ENCODE measurements at places on chromosomes 5 and 9.

DNA sequence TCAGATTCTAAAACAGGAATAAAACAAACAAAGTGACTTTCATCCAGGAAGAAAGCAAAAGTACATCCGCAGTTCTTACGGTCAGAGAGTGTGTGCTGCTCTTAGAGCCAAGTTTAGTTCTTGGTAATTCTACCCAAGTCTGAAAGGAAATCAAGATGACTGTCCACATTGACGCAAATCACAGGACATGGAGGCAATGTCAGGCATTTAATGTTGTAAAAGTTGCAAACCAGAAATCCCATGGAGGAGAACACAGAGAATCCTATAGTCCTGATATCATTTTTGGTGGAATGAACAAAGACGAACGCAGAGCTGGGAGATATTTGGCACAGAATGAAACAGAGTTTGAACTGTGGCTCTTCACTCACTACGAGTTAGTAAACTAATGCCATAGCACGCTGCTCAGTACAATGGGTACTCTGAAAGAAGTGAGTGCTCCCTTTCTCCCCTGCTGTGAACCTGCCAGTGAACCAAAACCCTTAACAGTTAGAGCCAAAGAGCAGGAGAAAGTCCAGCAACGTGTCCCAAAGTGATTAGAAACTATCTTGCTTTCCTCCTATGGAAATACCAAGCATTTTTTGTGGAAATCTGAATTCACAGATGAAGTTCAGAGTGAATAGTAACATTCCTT, 74.3 kb downstream of the MUSK start:
- DNase-seq, result no peak

DNA sequence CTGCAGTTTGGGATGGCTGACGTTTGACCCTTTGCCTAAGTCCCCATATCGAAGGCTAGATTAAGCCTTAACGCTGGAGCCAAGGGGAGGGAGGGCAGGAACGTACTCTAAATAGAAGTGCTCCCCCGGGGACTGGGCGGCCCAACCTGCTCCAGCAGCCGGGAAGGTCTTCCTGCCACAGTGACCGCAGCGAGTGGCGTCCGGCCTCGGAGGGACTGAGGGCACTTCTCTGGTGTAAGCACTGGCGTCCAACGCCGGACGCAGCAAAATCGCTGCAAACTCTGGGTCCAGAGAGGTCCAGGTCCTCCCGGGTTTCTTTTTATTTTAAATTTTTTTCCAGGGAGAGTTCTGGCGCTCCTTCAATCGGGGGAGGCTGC, 505 bp upstream of the ACER2 start:
- no peak for DNase-seq

DNA sequence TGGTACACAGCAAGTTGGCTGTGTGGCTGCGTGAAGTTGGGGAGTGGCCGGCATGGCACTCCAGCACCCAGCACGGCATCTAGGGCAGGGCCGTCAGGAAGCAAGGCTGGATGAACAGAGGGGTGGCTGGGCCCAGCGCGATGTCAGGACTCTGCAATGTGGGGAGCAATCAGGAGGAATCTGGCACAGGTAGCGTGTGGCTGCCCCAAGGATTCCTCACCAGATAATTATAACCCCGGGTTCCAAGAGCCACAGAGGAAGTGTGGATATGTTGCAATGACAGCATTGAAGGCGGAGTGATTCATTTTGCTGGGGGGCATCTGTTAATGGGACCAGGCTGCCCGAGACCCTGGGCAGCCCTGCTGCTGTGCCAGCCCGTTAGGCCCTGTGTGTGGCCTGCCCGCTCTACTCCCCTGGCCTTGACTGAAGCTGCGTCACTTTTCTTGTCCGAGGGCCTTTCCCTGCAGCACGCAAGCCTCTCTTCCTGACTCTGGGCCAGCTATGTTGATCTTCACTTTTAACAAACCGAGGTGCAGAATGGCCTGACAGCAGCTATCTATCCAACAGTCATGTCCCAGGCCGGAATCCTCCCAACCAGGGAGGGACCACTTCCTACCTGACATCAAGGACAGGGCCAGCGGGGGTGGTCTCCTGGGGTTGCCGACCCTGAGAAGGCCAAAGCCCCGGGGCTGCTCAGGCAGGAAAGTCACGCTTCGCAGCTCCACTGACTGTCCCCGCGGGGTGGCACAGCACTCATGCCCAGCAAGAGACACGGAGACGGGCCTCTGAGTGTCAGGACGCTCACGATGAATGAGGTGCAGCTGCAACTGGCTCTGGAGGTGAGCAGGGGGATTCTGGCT, 118.0 kb upstream of the PHYKPL start:
- no peak for DNase-seq

DNA sequence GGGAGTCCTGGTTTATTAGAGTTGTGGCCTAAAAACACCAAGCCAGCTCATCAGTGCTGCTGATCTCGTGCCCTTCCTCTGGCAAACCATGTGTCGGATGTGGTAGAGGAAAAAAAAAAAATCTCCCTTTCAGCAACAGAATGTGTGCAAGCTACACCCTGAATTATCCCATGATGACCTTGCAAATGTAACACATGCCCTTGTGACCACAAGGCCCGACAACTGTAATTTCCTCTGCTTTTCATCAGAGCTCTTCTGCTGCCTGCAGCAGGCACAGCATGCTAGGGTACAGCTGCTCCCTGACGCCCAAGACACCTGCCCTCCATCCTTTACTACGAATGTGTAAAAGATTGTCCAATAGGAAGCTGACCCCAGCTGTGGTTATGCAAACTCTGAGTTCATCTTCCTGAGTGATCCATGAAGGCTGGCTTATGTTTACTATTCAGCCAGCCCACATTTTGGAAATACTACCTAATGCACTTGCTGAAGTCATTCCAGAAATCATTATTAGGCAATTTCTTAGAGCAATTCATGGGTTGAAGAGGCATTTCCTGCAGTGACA, 14.6 kb upstream of the BNC2 start:
- DNase-seq, result no peak

- DNase-seq, result no peak
These were observed 61.0 kb upstream of the TEX48 start for GRCh38 chr9:114742947-114743346.

Data from activated gamma-delta T cell (primary cell).